ENCODE measurements at places on chromosomes 6 and 20.

GRCh38 chr20:36819659-36820058 lies 46.1 kb upstream of the DSN1 start:
- DNase-seq: no peak

DNA sequence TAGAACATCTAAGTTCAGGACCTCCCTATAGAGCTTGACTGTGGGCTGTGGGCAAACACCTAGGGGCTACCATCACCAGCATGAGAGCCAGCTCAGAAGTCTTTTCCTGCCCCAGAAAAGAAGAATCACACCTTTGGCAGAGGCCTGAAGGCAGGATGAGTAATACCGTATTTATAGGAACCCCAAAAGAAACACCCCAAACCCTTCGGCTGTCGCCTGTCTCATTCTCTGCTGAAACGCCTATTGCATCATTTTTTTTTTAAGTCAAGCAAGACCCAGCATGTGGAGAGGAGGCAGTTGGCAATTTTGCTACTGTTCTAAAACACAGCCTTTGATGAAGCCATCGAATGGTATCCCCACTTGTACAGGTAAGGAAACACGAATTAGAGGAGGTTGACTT lies 436.4 kb downstream of the TFAP2A start:
- no peak for DNase-seq

- no peak for DNase-seq
Measured at GRCh38 chr6:96520171-96521115, 1.2 kb upstream of the UFL1 start.

- DNase-seq: no peak
Measured at GRCh38 chr20:52047811-52048764, 143.5 kb downstream of the ZFP64 start.

DNA sequence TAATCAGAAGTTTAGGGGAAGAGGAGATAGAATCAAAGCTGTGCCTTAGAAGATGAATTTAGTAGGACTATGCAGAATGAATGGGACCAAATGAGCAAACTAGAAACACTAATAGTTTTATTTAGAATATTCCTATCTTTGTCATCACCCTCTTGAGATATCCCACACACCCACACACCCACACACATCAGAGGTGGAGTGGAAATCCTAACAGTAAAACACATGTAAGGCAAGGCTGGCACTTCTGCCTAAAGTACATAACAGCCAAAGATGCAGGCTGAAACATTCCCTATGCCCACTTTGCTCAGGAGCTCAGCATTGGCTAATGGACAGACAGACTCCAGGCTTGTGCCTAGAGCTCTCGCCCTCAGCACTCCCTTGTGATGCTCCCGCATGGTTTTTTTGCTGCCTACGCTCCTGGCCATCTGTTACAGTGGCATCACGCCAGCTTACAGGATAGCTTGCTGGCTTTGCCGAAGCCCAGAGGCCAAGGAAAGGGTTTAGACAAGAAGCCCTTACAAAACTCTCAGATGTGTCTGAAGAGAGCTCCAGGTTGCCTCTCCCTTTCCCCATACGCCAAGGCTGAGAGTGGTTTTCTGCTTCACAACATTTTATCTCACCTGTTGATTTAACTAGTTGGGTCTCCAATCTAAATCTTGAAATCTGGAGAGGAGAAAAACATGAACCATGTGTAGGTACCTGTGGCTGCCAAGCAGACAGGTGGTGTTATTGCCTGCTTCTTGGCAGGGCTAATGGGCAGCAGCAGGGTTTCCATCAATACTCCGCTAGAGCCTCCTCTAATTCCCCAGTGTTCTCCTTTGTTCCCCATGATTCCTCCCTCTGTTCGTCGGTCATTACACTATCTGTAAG lies 282.6 kb upstream of the ID4 start:
- no peak for DNase-seq

- no peak for DNase-seq
Measured at GRCh38 chr6:11202513-11203305, 29.8 kb downstream of the NEDD9 start.

- no peak for DNase-seq
Measured at GRCh38 chr6:163563318-163563717, 148.8 kb downstream of the QKI start.

DNA sequence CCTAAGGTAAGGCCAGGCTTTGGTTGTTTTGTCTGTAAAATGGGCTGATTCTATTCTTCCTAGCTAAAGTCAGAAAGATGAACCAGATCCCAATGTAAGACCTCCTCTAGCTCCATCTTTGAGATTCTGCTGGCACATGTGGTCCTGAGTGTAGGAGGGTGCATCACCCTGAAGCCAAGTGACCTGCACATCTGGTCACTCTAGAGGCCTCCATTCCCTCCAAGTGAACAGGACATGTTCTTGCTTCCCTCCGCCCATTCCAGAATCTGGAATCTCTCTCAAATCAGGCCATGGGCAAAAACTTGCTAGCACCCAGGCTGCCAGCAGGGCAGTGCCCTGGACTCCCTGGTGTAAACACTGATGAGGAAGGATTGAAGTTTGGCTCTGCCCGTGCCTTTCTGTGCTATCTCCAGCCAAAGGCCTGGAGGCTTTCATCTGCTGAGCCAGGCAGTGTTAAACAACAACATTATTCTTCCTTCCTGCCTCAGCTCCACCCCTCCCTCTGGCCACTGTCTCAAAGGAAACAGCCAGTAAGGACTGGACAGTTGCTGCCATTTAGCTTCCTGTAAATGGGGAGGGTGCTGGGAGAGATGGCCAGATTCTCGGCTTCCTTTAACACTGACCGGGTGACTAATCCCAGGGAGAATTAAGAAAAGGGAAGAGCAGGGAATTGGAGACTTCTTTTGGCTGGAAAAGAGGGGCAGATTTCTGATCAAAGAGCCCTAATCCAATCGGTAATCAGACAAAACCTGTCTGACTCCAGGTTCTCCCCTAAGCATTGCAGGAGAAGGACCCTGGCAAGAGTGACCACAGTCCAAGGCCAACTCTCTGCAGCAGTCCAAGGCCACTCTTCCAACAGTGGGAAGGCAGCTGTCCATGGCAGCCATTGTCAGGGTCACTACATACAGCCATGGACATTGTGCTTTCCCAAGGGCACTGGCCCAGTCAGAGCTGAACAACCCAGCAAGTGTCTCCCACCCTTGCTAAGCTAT lies 19.5 kb upstream of the ADGRF1 start:
- DNase-seq: no peak

- DNase-seq: no peak
Measured at GRCh38 chr20:37687478-37687805, 6.4 kb upstream of the CTNNBL1 start.

DNA sequence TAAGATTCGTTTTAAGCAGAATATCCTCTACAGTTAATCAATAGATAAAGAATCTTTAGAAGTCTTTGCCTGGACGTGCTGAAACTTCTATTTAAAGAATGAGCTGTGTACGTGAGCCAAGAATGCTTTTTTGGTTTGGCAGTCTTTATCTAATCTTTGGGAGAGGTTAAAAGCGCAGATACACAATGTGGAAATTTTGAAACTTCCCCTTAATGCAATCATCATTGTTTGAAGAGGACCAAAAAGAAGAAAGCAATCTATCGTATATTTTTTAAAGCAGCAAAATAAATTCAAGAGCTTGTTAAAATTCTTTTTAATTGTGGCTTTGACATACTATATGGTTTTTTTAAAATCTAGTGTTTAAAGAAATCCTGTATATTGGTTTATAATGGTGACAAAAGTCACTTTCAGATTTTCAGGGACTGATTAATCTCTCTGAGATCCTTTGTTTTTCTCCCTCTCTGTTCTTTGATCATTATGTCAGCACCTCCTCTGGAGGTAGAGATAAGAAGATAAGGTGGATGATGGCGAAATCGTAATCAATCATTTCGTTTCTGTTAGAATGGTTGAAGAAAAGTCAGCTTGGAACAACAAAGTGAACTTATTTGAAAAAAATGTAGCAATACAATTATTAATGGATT lies 92.1 kb upstream of the FAM184A start:
- no peak for DNase-seq

DNA sequence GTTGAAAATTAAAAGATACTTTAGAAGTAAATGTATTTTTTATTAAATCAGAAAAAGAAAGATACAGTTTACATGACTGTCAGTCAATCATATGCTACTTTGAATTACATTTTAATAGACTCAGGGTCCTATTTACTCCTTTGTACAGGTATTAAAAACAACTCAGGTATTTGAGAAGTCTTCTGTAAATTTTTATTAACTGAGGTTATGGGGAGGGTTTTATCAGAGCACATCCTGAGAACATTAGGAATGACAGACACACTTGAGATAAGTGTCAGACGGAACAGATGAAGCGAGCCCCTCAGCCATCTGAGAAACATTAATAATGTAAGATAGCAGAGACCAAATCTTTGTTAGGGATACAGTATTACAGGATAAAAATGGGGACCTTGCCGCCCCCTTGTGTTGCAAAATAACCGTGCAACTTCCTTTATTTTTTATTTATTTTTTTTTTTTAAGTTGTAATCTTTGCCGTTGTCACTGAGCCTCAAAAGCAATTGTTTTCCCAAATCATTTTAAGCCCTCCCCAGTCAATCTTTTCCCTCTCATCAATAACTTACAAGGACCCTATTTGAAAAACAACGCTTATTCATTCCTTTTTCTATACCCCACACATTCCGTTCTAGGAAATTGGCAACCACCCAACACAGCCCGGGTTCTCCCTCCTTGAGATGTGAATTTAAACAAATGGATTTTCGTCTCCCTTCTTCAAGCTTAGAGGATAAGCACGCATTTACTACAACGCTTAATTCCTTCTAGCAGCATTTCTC lies 126.7 kb downstream of the BCAS1 start:
- no peak for DNase-seq

GRCh38 chr6:6221787-6222535 lies 98.5 kb downstream of the F13A1 start:
- no peak for DNase-seq

DNA sequence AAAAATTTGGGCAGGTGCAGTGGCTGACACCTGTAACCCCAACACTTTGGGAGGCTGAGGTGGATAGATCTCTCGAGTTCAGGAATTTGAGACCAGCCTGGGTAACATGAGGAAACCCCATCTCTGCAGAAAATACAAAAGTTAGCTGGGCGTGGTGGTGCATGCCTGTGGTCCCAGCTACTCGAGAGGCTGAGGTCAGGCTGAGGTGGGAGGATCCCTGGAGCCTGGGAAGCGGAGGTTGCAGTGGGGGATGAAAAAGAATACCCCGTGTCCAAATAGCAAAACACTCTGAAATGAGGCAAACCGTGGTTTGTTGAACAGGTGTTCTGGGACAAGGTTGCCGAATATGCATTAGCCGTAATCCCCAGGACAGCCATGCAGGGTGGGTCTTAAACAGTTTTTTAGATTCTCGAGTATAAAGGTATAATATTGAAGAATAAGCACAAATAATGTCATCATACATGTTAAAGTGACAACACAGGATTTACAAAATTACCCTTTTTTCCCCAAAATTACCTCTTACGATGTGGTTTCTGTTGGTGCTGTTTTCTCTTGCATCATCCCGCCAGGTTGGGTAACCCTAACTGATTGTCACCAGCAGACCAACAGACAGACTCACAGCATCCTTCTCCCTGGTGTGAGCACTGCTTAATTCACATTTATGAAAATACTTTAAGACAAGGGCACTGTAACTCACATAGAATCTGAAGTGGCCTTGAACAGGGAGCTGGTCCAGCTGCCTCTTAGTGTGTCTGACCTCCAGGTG lies 9.1 kb downstream of the DNAJC5 start:
- DNase-seq: no peak

DNA sequence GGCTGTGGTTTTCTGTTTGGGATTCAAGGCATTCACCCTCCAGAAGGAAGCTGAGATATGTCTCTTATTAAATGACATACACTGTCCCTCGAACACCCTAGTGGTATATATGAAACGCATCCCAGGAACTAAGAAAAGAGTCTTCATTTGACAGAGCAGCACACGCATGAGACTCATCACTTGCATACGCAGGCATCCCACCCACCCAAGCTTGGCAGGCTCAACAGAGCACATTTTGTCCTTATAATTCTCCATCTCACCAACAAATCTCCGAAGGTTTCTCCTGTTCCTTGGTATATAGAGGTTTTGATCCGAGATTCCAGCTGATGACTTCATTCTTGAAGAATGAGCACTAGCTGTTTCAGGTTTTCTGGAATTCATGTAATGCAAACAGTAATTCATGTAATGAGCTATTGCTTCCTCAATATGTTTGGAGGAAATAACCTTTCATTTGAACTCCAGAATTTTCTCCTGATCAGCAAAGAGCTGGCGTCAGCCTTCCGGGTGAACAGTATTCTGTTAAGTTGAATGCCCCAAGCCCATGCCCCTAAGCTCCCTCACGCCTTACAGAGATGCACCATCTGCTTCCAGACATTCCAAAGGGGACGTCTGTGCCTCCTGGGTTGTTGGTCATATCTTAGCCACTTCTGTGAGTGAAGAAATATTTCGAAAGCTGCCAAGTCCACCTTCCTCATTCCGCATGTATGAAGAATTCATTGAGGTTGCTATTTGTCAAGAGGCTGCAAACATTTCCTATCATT lies 66.0 kb upstream of the CDH4 start:
- no peak for DNase-seq

GRCh38 chr6:41073968-41074691 lies 1.4 kb downstream of the NFYA start:
- no peak for DNase-seq

DNA sequence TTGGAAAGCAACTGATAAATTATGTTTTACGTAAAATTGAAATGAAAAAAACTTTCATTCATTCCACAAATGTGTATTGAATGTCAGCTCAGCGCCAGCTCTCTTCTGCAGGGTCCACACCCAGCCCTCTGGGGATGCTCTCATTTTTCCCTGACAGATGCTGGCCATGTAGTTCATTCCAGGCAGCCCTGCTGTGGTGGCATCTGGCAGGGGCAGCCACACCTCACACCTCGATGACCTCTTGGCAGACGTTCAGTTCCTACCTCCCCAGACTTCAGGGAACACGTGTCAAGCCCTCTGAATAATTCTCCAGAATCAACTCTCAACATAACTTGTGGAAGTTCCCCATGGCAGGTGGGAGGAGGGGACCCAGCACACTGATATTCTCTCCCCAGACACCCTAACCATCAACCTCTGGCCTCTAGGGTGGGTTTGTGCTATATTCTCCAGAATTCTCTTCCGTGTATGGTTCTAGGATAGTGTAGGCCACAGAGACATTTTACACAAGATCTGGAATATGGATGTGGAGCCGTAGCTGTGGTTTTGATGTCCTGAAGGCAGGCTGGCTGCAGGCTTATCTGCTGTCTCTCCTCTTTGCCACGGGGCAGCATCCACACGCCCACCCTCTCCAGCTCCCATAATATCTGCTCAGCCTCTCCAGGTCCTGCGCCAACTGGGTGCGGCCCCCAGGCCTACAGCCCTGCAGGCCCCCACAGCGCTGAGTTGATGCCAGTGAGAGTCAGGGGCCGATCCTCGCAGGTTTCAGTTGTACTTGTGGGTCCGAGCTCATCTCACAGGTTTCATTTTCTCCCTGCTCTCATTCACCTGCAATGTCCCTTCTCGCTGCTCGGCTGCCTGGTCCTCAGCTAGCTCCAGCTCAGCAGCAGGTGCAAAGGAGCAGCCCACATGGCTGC lies 175.8 kb upstream of the ARID1B start:
- DNase-seq: no peak

- no peak for DNase-seq
Measured at GRCh38 chr6:161216616-161217205, 57.1 kb downstream of the AGPAT4 start.

DNA sequence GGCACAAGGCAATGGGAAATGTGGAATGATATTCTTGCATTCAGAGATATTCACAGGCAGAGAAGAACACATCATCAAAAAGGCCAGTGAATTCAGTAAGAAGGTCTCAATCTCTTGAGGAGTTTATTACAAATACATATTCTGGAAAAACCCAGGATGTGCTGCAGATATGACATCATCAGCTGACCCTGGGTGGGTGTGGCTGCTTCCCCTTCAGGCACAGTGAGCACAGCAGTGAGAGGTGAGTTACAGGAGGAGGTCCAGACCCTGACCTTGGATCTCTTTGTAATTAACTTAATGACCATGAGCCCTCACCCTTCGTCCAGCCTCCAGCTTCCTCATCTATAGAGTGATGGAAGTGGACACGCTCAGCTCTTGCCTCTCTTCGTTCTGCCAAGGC lies 147.5 kb upstream of the SYNDIG1 start:
- DNase-seq: no peak
